ENCODE measurements at places on chromosomes 11 and 22.

- no peak for DNase-seq
These were observed 301.1 kb downstream of the SHANK2 start for GRCh38 chr11:70951139-70951804.

DNA sequence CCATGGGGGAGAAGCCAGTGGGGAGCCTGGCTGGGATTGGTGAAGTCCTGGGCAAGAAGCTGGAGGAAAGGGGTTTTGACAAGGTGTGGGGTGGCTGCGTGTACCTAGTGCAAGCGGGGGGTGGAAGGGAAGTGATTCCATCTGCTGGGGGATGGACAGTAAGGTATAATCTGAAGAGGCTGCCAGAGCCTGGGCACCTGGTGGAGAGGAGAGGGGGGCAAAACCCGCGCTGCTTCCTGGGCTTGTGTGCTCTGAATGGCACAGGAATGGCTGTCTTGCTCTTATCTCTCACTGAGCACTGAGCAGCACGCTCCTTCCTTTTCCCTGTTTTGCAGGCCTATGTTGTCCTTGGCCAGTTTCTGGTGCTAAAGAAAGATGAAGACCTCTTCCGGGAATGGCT is 988 bp downstream of the BANF1 start:
- DNase-seq, result no peak

GRCh38 chr11:61515686-61516085 is 7.1 kb downstream of the LRRC10B start:
- DNase-seq, result no peak

- no peak for DNase-seq
These were observed 177.8 kb downstream of the CEP164 start for GRCh38 chr11:117505285-117505970.

DNA sequence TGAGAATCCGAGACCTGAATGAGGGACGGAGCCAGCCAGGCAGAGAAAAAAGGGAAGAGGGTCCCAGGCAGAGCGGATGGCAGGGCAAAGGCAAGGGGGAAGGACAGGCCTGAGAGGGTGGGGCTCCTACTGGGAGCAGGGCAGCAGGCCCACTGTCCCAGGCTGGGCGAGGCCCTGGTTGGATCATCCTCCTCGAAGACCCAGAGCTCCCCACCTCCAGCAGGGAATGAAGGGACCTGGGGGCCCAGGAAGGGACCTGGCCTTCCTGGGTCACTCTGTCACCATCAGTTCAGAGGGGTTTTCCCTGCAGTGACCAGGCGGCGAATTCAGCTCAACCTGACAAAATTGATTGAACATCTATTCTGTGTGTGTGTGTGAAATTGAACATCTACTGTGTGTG is 4.0 kb downstream of the CD5 start:
- no peak for DNase-seq

- no peak for DNase-seq
These were observed 14.1 kb upstream of the NUP50 start for GRCh38 chr22:45149671-45150070.

- DNase-seq, result no peak
These were observed 218.8 kb upstream of the SORL1-AS1 start for GRCh38 chr11:121671283-121672168.

- no peak for DNase-seq
These were observed 2.1 kb downstream of the LGALS12 start for GRCh38 chr11:63508009-63508408.

- DNase-seq, result no peak
These were observed 1181.9 kb downstream of the BRD1 start for GRCh38 chr22:48645766-48646165.

DNA sequence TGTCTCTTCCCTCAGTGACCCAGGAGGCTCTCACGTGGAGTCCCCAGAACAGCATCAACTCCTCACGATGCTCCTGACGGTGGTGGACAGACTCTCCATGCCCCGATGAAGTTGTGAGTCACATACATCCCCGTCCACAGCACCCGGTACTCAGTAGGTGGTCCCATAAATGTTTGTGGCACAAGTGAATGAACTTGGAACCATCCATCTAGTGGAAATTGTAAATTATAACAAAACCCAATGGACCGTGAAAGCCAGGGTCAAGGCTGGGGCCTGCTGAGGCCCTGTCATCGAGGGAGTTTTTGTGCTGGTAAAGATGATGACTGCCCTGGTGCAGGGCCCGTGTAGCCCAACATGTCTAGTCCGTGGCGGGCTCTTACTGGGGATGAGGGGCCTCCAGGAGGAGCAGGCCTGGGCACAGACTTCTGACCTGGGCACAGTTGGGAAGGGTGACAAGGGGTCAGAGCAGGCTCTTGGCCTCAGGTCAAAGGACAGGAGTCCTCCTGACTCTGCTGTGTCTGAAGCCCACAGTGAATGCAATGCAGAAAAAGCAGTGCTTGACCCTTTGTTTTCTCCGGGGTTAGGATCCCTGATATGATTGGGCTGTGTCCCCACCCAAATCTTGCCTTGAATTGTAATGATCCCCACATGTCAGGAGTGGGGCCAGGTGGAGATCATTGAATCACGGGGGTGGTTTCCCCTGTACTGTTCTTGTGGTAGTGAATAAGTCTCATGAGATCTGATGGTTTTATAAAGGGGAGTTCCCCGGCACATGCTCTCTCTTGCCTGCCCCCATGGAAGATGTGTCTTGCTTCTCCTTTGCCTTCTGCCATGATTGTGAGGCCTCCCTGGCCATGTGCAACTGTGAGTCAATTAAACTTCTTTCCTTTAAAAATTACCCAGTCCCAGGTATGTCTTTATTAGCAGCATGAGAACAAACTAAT is 20.0 kb upstream of the SMIM38 start:
- no peak for DNase-seq

- no peak for DNase-seq
These were observed 483 bp upstream of the ABTB2 start for GRCh38 chr11:34358258-34358727.

GRCh38 chr11:132648851-132649250 is 883.5 kb downstream of the OPCML start:
- no peak for DNase-seq

- DNase-seq, result no peak
These were observed 2.9 kb upstream of the LRRC32 start for GRCh38 chr11:76673176-76674142.

DNA sequence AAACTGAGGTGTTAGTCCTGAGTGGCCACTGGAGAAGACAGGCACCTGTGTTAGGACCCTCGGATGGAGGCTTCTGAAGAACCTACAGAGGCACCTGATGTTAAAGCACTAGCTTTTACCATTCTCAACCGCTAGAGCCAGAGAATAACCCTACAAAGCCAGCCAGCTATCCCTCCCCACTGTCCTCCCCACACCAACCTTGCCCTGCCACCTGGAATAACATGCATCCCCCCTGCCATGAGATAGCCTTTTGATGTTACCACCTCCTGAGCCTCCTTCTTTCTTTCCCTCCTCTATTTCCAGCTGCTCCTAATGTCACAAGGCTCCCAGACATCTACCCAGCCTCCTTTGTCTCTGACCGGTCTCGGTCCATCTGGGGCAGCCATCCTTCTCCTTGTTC is 28.1 kb downstream of the COMMD9 start:
- DNase-seq, result no peak

DNA sequence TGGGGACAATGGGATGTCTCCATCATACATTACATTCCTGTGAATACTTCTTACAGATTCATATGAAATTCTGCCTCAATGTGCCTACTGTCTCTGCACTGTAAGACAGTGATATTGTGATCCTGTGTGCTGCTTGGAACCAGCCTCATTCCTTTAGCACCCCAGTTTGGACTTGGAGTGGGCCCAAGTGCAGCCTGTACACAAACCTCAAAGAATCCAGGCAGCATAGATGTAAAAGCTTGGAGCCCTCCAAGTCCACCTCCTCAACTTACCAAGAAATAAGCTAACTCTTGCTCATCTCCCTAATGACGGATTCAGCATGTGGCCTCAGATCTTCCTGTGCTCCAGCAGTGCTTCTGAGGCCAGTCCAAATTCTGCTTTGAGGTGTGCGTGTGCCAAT is 24.4 kb downstream of the GRAP2 start:
- no peak for DNase-seq

Data from stimulated activated CD4-positive, alpha-beta T cell treated with anti-CD3 and anti-CD28 coated beads, Interleukin-1b, Interleukin-23, amount 100 ng/mL, for 1 hour (primary cell).